Fibroblast of gingiva (primary cell): ENCODE measurements at places on chromosomes 2 and 18.

DNA sequence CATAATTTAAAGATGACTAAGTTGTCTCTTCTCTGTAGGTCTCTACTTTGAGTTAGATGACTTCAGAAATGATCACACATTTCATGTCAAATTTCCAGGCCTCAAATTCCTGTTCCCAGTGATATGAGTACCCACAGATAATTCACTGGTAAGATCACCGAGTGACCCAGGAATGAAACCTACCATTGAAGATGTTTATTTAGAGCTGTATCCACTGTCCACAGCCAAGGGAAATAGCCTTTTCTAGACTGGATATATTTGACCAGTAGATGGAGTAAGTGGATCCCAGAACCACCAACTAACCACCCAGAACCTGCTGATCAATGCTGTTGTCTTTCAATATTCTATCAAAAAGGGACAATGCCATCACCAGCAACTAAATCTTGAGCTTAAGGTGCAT, 238.8 kb downstream of the SLC8A1 start:
- DNase-seq, result peak; percentile 31

DNA sequence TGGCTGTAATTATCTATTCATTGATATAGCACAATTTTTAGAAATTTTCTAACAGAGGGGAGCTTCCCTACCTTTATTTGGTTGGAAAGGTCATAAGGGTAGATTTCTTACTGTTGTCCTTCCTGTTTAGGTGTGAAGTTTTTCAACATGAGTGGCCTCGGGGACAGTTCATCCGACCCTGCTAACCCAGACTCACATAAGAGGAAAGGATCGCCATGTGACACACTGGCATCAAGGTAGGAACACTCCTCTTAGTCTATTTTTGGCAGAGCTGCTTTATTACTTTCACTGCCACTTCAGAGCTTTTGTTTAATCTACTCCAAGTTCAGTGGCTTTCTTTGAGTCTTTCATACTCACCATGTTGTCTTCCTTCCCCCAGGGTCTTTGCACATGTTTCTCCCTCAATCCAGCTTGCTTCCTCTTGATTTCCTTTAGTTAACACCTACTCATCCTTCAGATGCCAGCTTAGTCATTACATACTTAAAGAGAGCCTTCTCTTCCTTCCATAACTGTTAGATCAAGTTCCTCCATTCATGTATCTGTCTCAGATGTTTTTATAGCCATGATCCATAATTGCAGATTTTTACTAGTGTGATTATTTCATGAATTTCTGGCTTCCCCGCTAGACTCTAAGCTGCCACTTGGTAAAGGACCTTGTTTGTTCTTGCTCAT, 134.5 kb downstream of the PTRHD1 start:
- DNase-seq, result no peak

GRCh38 chr2:136139631-136140030, 21.7 kb upstream of the CXCR4 start:
- no peak for DNase-seq

DNA sequence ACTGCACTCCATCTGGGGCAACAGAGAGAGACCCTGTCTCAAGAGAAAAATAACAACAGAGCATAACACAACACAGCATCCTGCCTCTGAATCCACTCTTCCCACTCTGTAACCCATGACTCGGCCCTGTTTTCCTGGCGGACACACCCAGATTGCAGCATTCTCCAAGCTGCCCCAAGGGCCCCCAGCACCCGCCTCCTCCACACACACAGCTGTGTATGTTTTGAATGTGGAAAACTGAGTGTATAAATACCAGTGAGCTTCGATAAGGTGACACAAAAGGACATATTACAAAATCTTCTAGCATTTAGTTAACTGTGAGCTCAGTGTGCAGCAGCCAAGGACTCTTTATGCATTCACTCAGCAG, 13.0 kb downstream of the IMPA2 start:
- DNase-seq, result peak; percentile 90

DNA sequence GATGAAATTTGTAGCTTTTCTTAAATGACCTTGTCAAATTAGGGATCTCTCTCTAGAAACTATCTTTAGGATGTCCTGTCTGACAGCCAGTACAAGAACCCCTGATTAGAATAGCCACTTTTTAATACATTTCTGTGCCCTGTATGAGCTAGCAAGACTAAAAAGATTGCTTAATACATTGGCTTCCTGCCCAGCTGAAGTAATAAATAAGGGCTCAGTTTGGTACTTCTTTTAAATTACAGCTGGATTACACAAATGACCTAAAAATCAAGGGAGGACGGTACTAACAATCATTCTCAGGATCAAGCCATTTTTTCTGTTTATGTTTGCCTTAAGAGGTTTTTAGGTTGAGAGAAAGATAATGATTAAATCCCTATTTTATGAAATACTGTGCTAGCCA, 11.6 kb upstream of the OLA1 start:
- peak; percentile 80 for DNase-seq

DNA sequence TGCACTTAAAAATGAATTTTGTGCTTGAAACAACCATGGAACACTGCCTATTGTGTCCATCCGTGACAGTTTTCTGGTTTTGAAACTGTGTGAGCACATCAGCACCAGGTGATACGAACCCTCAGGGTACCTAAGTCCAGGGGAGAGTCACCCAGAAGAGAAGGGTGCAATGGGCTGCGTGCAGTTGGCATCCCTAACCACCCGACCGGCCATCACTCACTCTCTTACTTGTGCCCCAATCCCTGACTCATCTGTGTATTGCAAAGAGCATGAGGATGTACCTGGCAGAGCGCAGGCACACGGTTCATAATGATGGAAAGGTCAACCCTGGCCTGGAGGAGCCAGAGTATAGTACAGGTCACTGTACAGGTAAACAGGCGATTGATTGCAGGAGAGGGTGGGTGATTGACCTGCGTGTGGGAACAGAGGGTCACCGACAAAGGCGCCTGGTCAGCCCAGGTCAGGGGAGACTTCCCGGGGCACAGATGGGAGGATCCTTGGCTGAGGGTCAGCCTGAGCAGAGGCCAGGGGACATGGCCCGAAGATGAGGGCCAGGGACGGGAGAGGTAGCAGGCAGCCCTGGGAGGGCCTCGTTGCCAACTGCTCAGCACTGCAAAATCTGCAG, 160.3 kb downstream of the SEPTIN10 start:
- no peak for DNase-seq

DNA sequence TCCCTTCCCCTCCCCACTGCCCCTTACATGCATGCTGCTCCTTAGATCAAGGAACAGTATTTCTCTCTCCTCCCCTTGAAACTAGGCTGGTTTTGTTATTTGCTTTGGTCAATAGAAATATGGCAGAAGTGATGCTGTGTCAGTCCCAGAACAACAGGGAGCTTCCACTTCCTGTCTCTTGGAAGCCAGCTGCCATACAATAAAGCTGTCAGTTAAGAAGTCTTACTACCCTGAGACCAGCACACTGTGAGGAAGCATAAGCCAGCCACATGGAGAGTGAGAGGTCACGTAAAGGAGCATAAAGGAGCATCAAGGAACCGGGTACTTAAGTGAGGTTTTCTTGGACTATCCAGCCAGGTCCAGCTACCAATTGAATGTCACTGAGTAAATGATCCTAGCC, 126.6 kb downstream of the NOL4 start:
- DNase-seq, result no peak

DNA sequence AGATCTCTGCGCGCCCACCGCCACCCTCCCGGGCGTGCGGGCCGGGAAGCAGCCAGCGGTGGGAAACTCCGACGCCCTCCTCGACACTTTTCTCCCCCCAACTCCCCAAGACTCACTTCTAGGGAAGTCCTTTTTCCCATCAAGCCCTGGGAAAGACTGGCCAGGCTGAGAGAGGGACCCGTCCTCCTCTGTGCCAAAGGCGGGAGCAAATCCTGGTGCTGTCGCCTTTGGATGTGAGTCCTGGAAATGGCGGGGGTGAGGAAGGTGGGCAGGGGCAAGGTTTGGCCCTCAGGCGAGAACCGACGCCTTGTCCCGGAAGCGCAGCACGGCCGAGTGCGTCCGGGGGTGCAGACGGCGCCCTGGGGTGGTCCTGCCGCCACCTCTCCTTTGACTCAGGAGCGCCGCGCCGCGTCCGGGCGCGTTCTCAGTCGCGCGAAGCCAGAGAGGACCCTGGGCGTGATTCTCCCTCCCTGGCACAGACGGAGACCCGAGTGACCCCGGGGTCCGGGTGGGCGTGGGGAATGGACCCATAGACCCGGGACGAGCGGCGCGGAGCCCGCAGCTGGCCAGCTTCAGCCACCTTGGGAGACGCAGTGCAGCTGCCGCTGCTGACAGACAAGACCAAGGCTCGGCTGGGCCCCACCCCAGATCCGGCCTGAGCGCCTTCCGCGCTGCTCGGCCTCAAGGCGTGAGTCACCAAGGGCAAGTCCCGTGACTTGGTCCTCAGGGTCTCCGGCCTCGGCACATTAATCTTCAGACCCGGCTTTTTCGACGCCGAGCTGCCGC, 3.5 kb upstream of the LBX2 start:
- DNase-seq, result peak; percentile 79
